ENCODE measurements at places on chromosomes 3 and 15.

DNA sequence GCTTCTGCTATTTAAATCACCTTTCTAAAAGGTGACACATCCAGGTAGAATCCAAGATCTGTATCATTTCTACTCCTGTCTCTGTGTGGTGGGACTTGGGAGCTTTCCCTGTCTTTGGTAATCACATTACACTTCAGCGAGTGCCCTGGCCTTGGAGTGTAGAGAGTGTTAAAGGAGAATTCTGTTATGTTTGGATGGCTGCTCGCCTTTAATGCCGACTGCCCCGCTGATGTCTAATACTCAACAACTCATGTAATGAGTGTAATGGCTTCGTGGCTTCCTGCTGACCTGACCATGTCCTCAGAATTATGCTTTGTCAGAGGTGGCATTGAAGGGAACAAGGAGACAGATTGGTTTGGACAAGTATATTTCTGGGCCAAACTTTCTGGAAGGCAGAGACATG lies 66.3 kb upstream of the LRTM1 start:
- DNase-seq: no peak

GRCh38 chr3:141797819-141798447 lies 34.7 kb downstream of the GRK7 start:
- DNase-seq: no peak

GRCh38 chr15:100663915-100664281 lies 61.5 kb downstream of the ASB7 start:
- DNase-seq: peak; percentile 43

GRCh38 chr15:41778521-41778920 lies 4.2 kb downstream of the MAPKBP1 start:
- no peak for DNase-seq

GRCh38 chr3:42367903-42368302 lies 42.5 kb downstream of the LYZL4 start:
- DNase-seq: no peak

DNA sequence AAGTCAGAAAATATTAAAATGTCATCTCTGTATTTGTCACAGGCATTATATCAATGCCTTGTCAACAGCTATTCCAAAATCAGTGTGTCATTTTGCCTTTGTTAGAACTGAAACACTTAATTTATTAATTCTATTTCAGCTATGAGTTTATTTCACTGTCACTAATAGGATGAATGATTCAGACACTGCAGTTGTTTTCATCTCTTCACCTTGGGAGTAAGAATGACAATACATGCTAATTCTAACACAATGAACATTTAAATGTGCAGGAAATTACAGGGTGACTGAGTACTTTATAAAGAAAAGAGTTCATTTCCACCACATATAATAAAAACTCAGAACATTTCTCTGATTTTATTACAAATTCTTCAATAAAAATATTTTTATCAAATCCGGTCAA lies 109.7 kb downstream of the P2RY1 start:
- DNase-seq: no peak

GRCh38 chr15:71440489-71441110 lies 325.3 kb downstream of the THSD4 start:
- peak; percentile 70 for DNase-seq

GRCh38 chr3:73490453-73491286 lies 134.1 kb downstream of the PDZRN3 start:
- DNase-seq: peak; percentile 80

DNA sequence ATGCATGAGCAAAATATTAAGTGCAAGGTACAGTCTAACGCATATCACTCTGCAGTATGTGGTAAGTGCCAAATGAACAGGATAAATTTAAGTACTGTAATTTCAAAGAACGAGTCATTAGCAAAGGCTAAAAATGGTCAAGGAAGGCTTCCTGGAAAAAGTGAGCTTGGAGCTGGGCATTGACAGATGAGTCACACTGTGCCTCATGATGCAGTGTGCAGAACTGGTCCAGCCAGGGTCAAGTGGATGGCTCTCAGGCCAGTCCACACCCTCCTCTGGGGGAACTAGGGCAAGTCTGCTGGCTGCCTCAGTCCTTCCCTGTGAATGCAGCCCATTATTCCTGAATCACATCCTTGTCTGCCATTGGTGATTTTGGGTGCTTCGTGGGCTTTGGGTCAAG lies 76.3 kb downstream of the CACNA1D start:
- no peak for DNase-seq

DNA sequence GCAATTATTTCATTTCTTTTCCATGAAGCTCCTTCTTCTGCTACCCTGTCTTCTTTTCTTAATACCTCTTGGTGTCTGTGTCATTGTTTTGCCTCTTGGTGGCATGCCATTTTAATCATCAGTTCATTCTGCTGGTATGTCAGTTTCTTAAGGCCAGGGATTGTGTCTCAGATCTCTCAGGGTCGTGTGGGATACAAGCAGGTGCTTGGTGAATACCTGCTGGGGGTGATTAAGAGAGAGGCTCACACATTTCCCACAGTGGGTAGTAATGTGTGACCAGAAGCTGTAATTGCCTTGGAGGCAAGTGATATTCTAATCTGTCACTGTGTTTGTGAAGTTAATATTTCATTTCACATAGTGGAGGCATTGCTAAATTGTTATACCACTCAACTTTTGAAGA lies 361.4 kb upstream of the TRIM42 start:
- DNase-seq: no peak

- peak; percentile 41 for DNase-seq
Observed at GRCh38 chr3:54760201-54760600, 167.7 kb downstream of the LRTM1 start.

GRCh38 chr3:146814601-146815315 lies 209.6 kb upstream of the PLSCR5 start:
- peak; percentile 87 for DNase-seq

- no peak for DNase-seq
Observed at GRCh38 chr3:124207873-124208485, 216.1 kb upstream of the ROPN1 start.

DNA sequence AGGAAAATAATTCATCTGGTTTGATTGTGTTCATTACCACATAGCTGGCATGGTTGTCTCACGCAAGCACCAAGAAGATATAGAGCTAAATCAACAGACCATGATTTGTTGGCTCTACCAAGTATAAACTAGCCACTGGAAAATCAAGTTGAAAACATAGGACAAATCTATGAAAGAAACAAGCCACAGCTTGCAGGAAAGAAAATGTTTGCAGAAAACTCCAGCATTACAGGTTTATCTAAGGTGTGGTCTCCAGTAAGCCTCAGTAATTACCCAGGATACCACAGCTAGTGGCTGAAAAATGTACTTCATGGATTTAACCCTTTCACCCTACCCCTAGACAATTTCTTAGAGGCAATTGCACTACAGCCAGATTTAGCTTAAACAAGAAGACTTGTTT lies 340.6 kb downstream of the SOX2 start:
- no peak for DNase-seq

DNA sequence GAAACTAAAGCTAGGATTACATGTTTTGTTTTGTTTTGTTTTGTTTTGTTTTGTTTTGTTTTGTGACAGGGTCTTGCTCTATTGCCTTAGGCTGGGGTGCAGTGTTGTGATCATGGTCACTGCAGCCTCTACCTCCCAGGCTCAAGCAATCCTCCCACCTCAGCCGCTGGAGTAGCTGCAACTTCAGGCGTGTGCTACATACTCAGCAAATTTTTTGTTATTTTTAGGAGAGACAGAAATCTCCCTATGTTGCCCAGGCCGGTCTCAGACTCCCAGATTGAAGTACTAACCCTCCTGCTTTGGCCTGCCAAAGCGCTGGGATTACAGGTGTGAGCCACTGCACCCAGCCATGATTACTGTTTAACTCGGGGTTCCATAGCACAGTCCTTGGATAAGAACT lies 50.7 kb downstream of the LRCH3 start:
- DNase-seq: no peak

- DNase-seq: peak; percentile 68
Observed at GRCh38 chr3:49092938-49093852, 676 bp downstream of the QRICH1 start.

- DNase-seq: no peak
Observed at GRCh38 chr3:113271189-113271588, 59.8 kb downstream of the BOC start.

DNA sequence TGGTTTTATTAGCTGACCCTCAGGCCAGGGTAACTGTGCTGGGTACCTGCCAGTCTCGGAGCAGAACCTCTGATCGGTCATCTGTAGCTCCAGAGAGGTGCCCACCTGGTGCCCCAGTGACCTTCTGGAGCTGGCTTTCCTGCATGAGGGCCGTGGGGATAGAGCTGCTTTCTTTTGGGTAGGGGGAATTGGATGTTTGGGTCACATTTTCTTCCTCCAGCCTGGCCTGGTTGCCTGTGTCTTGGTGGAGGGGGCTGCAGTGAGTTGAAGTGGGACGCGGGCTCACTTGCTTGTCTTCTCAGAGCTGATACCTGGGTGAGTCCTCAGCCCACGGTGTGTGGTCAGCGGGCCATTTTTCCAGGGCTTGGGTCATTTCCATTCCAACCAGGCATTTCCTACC lies 2.6 kb downstream of the ZNF710 start:
- no peak for DNase-seq

Measured in fibroblast of upper back skin (primary cell).